Activated CD8-positive, alpha-beta memory T cell treated with anti-CD3 and anti-CD28 coated beads for 4 hours (primary cell): ENCODE measurements at places on chromosomes 16 and 17.

- no peak for DNase-seq
Observed at GRCh38 chr16:58814348-58814801, 80.3 kb upstream of the GOT2 start.

- DNase-seq, result no peak
Observed at GRCh38 chr17:3501344-3501743, 25.5 kb downstream of the ASPA start.

- DNase-seq, result no peak
Observed at GRCh38 chr16:603933-604332, 14.1 kb downstream of the RAB40C start.

GRCh38 chr17:40325156-40326013, 16.4 kb downstream of the RARA start:
- no peak for DNase-seq

DNA sequence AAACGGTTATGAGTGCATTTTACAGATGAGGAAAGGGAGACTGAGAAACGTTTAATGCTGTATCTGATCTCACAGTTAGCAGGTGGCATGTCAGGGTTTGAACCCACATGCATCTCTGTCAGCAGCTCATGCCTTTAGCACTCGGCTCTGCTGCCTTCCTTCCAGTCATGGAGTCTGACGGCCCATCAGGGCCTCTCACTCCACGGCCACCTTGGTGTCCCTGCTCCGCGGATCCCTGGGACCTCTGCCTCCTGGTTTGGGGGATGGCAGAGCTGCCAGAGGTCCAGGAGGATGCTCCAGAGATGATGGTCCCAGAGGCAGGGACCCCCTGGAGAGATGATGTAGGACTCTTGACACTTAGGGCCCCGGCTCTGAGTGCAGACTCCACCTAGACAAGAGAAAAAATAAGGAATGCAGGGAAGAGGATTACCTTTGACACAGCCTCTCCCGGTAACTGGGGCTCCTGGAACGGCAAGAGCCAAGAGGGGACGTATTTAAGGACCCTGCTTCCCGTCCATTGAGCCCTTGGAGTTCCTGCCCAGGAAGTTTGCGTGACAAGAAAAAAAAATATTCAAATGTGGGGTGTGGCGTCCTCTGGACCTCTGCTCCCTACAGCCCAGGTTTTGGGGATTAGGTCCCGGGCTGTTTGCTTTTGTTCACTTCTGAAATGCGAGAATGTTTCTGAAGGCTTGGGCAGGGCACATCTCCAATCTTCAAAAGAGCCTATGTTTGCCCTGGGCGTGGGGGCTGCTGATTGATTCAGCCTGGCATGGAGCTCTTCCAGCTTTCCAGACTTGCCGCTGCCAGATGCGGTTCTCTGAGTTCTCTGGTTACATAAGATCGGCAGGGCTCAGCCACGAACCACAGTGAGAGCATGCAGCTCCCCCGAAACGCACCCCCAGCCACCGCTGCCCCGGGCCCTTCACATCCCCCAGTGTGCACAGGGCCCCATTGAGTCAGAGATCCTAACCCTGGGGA, at the start of gene ALDH3A1:
TSS of gene ALDH3A1 (minus strand) at position 470 of the 978 bp plus-strand sequence. CDS start 3,169 bp downstream, outside the sequence.
- no peak for DNase-seq

- DNase-seq, result no peak
Observed at GRCh38 chr16:87095271-87095670, 221.9 kb downstream of the C16orf95 start.

DNA sequence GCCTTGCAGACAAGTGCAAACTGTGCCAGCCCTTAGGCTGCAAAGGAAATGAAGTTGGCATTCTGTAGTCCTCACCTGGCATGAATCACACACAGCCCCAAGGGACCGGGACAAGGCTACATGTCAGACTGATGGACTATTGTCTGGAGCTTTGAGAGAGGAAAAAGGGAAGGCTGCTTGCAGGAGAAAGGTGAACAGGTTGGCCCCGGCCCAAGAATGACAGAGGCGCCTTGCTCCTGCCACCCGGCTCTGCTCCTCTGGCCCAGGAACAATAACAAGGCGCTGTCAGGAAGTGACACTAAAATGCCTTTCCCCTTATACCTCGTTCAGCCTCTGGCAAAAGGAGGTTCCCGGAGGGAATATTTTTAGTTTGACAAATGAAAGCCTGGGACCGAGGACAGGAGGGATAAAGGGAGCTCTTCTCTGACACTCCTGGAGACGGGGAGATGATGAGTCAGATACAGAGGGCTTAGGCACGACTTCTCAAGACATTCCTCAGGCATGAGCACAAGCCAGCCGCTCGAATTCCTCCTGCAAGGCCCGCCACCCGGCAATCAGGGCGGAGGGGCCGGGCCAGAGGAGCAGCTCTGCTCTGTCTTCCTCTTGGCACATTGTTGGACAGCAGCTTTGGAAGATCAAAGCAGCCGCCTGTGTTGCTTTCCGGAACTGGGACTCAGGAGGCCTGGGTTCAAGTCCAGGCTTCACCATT, 105.8 kb downstream of the NOG start:
- no peak for DNase-seq

DNA sequence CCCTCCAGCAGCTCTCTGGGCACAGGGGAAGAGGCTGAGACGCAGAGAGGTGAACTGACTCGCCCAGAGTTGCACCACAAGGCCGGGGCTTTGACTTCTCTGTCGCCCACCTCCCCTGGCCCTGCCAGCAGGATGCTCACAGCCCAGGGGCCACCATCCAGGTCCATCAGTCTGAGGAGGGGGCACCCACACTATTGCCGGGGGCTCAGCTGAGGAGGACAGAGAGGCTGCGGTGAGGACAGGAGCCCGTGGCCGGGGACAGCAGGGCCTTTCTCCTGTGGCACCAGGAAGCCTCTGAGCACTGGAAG, 32.6 kb downstream of the KDM8 start:
- DNase-seq, result no peak

DNA sequence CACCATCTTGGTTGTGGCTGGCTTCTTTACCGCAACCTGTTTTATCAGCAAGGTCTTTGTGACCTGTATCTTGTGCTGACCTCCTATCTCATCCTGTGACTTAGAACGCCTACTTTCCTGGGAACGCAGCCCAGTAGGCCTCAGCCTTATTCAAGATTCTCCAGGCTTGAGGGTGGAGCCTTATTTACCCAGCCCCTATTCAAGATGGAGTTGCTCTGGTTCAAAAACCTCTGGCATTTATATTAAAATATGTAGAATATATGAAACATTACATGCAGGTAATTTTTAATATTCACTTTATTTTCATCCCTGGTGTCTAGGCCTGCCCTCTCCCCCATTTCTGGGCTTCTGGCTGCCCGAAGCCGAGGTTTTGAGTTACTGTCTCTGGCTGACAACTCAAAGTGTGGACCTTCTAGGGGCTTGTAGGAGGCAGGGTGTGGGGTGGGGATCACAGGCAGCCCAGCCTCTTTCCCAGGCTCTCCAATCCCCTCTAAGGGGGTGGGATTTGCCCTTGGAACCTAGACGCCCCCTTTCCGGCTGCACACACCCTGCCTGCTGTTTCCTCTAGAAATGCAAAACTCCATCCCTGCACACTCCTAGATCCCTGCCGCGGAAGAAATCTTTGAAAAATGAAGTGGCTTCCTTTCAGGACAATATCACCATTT, 152.0 kb downstream of the KCNJ12 start:
- no peak for DNase-seq

GRCh38 chr16:56373003-56373402, 52.3 kb downstream of the AMFR start:
- no peak for DNase-seq

- no peak for DNase-seq
Observed at GRCh38 chr17:48439875-48440505, 10.0 kb upstream of the SKAP1 start.

DNA sequence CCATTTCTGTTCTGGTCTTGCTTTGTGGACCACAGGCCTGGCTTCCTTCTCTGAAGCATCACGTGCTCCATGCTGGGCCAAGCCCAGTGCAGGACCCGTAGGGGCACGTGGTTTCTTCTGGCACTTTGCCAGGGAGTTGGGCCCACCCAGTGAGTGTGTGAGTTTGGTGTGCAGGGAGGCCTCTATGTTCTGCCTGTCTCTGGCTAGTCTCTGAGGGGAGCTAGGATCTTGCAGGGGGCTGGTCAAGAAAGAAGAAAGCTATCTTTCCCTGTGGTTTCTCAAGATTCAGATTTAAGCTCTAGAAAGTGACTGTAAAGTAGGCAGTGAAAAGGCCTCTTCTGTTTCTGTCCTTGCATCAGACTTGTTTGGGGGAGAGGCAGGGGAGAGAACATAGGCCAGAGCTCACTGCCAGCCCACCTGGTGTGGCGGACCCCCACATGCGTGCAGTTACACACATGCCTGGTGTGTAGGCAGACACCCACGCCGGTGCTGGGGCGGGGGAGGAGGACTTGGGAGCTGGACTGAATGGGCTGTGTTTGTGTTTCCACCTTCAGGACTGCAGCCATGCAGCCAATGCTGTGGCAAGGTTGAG, 11.8 kb downstream of the LASP1 start:
- no peak for DNase-seq

DNA sequence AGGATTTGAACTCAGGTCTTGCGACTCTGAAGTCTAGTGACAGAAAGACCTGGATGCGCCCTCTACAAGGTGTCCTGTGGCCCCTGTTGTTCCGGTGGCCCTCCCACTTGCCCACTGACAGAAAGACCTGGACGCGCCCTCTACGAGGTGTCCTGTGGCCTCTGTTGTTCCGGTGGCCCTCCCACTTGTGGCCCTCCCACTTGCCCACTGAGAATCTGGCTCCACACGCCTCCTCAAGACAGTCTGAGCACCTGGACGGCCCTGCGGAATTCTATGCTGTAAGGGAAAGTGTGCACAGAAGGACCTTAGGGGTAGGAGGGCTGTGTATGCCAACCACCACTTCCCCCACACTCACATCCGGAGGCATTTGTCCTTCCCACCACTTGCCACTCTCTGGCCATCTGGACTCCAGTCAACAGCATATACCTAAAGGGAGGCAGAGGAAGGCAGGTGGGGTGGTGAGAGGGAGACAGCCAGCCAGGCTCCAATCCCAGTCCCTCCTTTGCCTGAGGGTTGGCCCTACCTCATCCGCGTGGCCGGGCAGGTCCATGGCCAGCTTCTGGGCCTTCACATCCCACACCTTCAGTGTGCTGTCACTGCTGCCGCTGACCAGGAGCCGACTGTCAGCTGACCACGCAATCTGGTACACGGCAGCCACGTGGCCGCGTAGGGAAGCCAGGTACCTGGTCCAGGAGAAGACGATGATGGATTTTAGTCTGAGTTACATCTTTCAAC, 9.1 kb downstream of the NLE1 start:
- DNase-seq, result no peak

GRCh38 chr17:59899099-59899498, 6.2 kb downstream of the RPS6KB1 start:
- DNase-seq, result no peak

- DNase-seq, result no peak
Observed at GRCh38 chr17:39380144-39380543, 21.3 kb downstream of the FBXL20 start.

GRCh38 chr16:88306411-88306810, 76.3 kb upstream of the ZNF469 start:
- no peak for DNase-seq

- DNase-seq, result no peak
Observed at GRCh38 chr17:61755668-61756067, 107.7 kb downstream of the BRIP1 start.

DNA sequence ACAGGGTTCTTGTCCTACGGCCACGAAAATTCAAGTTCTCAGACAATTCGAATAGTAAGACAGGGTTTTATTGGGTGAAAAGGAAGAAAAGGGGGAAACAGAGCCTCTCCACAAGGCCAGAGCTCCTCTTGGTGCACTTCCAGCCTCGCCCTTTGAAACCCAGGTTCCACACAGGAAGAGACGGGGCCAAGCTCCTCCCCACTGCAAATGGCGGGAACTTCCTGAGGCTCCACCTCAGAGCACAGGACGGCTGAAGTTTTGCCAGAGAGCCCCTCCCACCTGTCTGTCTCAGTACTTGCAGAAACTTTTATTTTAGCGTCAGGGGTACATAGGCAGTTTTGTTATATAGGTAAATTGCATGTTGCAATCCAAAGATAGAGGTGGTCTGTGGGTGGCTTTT, 165.7 kb upstream of the CDH8 start:
- no peak for DNase-seq

DNA sequence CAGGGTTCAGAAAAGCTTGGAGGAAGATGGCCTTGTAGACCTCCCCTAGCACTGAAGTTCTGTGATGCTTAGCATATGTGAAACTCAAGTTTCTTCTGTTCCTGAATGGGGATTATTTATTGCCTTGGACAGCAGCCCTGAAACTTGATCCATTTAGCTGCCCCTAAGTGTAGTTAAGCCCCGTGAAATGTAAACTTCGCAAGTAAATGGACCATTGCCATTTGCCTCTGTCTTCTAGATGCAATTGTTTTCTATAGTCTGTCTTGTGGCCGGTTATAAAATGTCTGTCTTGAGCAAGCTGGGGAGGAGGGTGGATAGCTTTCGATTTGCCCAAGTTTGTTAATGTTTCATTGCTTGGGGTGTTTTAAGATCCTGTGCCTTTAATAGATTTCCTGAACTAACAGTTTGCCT, 261.8 kb downstream of the CDH13 start:
- no peak for DNase-seq

GRCh38 chr16:85654251-85655095, 34.3 kb downstream of the GINS2 start:
- no peak for DNase-seq

DNA sequence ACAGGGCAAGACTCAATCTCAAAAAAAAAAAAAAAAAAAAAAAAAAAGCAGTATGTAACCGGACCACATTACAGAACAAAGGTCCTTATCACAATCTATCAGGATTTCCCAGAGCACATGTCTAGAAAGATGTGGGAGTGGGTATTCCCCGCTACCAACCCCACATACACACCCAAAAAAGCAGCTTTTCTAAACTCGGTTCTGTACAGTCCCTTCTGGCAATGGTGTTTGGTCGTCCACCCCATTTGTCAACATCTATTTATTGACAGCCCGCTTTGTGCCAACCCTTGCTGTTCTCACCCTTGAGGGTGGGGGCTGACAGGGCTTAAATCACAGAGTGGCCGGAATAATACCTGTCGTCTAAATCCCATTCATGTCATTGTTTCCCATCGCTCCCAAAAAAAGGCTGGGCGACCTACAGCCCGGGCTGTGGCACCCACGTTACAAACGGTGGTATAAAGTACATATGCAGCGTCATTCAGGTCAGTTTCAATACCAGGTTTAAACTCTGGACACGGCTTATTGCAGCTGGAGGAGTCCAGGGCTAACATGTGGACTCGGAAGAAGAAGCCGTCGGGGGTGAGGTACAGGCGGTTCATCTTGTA, 3.6 kb downstream of the C17orf58 start:
- no peak for DNase-seq

DNA sequence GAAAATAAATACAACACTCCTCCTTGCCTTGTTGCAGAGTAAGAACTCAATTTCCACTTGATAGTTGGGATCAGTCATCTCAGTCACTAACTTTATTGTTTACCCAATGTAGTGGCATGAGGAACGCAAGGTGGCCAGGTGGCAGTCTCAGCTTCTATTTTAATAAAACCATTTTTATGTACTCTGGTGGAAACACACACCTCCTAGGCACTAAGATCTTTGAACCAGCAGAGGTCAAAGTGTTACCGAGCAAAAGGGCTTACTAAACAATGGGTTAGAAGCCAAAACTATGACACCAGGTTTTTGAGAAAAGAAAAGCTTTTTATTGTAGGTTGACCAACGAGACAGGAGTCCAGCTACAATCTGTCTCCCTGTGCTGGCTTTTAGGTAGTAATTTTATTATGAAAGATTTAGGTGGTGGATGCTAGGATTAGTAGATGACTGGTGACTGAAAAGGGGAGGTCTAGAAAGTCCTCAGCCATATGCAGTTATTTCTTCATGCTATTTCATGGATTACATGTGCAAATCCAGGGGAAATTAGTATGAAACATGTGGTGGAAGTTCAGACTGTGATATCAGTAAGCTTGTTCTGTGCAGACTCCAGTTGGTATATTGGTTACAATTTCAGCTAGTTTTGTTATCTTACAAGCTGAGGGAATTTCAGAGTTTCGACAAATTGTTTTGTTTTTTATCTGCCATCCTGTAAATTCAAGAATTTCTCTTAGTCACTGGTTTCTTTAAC, 122.3 kb downstream of the PCTP start:
- no peak for DNase-seq
